Activated CD4-positive, CD25-positive, alpha-beta regulatory T cell (primary cell): ENCODE measurements at places on chromosomes 12 and 14.

DNA sequence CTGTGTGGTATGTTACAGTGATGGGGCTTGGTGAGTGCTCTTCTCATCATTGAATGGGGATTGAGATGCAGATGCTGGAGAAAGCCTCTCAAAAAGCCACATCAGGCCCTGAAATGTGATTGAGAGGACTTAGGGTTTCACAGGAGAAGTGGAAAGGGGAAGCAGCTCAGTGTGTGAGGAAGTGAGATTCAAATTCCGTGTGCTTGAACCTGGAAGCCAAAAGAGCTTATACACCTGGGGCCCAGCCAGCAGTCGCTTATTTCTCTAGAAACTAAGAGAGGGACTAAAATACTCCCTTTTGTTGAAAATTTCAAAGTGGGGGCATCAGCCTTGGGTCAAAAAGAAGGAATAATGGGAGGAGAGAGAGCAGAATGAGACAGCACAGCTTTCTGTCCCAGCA lies 39.1 kb upstream of the GZMB start:
- no peak for DNase-seq

DNA sequence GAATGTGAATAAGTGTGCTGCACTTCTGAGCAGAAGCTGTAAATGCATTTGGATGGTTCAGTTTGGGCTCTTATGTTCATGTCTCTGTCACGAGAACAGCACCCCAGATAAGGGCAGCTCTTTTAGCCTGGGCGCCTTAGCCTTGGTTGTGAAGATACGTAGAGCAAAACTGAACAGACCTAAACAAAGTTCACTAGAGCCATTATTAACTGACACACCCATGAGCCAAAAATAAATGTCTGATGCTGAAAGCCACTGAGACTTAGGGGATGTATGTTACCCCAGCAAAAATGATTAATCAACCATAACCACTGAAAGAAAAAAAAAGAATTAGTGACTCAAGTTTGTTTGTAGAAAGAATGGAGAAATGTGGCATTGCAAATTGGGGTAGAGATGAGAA lies 343.4 kb downstream of the BCAT1 start:
- no peak for DNase-seq

DNA sequence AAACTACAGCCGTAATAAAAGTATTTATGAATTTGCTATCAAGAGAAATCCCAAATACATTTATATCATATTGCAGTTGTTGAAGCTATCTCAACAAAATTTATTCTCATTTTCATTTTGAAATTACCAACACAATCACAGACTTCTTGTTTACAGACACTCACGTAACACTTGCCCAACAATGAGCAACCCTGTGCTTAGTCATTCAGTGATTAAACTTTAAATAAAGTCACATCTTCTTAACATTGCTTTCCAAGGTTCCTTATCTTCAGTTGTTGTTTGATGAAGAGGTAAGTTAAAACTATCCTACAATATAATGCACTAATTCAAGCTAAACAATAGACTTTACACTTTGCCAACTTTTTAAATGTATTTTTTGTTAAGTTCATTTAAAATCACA lies 601.8 kb downstream of the SLC16A7 start:
- DNase-seq = no peak

DNA sequence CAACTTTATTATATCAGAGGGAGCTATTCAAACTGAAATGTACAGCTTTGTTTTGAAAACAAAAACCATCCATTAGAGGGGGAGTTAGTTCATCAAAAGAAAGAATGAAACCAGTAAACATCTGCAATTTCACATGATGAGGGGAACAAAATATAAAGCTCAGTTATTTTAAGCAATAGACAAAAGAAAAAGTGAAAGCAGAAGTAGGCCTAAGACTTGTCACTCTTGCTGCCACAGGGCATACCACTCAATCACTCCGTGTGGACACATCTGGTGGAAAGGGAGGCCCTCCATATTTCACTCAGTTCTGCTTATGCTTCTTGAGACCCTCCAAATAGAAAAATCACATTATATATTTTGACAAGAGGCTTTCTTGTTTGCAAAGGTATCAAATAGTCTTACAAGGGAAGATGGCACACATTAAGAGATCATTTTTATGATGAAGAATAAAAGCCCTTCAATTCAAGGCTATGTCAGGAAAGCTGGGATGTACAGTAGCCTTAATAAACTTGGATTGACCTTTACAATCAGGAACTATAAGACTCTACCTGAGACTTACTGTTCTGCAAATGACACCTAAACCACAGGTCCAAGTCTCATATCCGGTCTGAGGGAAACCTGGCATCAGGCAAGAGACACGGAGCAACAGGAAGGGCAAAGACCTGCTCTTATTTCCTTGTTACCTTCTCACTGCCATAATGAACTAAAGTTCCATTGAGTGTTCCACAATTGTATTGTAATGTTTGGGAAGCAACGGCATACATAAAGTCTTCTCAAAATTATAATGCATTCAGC lies 222.5 kb upstream of the GRIP1 start:
- no peak for DNase-seq

DNA sequence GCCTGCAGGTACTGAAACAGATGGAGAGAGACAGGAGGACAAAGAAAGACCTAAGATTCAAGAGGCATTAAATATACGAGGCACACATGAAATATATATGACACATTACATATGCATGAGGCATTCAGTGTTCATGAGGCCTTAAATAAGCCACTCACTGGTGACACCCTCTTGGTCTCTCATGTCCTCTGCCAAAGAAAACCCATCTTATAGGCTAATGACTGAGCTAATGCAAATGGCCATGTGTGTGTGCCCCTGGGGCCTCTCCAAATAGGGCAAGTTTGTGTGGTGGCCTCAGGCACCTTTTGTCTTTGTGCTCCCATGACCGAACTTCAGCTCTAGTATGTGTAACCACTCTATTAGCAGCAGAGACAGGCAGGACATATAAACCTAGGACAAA lies 18.8 kb downstream of the COQ6 start:
- no peak for DNase-seq

- no peak for DNase-seq
Observed at GRCh38 chr12:64742416-64742815, 16.8 kb downstream of the GNS start.

- DNase-seq = no peak
Observed at GRCh38 chr12:123713823-123714585, 1.9 kb downstream of the ATP6V0A2 start.

GRCh38 chr14:58138031-58138713 lies 13.8 kb downstream of the ARMH4 start:
- no peak for DNase-seq
